ENCODE measurements at places on chromosomes 11 and 22.
A peak's percentile ranks its signal among the peaks of the same experiment; 100 is the strongest.

GRCh38 chr11:91921974-91922373 is 302.6 kb upstream of the FAT3 start:
- DNase-seq, result no peak

DNA sequence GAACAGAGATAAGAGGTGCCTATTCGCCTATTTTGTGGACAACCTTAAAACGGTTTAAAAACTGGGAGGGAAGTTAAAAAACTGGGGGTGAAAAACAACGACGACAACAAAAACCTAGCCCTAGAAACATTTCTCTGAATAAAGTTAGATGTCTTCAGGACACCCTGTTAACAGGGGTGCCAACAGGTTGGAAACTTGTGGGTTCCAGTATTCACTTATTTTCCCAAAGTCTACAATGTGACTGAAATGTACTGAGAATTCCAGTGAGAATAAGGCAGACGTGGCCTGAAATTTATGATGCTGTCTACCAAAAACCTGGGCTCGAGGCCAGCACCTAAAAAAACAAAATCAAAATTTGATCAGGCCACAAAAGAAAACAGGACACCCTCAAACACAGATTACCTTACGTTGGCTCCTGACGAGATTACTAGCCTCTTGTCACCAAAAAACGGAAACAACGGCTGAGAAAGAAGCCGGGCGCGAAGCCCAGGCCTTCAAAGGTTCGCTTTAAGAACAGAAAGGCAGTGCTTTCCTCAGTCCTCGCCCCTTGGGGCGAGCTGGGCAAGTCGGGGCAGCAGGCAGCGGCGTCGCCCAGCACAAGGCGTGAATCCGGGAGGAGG is 906 bp downstream of the CCDC90B start:
- no peak for DNase-seq

DNA sequence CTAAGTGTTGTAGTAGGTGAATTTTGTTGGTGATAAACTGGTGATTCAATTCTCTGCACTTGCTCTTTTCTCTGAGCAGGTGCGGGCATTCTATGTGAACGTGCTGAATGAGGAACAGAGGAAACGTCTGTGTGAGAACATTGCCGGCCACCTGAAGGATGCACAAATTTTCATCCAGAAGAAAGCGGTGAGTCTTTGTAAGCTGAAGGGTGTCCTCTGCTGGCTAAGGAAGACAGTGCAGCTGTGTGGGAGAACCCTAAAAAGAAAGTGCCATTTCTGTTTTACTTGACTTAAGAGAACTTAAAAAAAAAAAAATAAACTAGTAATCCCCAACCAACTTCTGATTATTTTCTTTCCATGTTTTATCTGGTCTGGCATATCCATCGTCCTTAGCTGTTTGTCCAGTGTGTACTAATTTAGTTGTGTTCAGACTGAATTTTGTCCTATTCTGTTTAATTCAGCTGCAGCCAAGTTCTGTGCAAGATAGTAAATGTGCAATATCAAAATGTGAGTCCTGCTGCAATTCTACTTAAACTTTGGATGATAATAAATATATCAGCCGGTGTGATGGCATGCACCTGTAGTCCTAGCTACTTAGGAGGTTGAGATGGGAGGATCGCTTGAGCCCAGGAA is 29.6 kb downstream of the CAT start:
- no peak for DNase-seq

DNA sequence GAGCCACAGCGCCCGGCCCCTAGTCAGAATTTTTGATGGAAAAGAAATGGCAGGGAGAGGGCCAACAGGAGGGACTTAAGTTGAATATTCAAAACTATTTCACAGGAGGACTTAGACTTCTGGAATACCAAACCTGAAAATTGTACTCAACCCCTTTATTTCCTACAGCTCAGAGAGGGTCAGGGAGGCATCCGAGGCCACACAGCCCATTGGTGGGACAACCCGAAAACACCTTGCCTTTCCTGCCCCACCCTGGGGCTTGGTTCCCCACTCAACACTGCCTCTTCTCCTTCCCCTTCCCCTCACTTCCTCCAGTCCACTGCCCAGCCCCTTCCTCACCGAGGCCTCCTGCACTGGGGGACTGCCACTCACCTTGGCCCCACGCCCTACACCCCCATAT is 1.4 kb downstream of the NAALADL1 start:
- no peak for DNase-seq

- DNase-seq, result peak; percentile 22
Measured at GRCh38 chr22:44793106-44793505, 40.7 kb downstream of the ARHGAP8 start.

GRCh38 chr22:40624770-40625169 is 11.7 kb downstream of the MRTFA start:
- no peak for DNase-seq

DNA sequence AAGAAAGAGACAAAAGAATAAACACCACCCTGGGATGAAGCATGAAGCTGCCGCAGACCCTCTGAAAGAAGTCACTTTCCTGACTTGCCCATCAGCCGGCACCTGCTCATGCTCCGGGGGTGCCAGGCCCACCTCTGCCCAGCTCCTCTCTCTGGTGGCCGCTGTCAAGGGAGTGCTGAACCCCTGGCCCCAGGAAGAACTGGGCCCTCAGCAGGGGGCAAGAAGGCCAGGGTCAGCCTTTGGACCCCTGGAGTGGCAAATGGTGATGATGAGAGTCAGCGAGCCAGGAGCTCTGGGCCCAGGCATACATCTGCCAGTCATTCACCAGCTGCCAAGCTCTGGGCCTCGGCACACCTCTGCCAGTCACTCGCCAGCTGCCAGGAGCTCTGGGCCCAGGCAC is 17.4 kb downstream of the TTLL8 start:
- DNase-seq, result no peak

GRCh38 chr11:111603611-111604130 is 1.4 kb downstream of the SIK2 start:
- DNase-seq, result no peak

DNA sequence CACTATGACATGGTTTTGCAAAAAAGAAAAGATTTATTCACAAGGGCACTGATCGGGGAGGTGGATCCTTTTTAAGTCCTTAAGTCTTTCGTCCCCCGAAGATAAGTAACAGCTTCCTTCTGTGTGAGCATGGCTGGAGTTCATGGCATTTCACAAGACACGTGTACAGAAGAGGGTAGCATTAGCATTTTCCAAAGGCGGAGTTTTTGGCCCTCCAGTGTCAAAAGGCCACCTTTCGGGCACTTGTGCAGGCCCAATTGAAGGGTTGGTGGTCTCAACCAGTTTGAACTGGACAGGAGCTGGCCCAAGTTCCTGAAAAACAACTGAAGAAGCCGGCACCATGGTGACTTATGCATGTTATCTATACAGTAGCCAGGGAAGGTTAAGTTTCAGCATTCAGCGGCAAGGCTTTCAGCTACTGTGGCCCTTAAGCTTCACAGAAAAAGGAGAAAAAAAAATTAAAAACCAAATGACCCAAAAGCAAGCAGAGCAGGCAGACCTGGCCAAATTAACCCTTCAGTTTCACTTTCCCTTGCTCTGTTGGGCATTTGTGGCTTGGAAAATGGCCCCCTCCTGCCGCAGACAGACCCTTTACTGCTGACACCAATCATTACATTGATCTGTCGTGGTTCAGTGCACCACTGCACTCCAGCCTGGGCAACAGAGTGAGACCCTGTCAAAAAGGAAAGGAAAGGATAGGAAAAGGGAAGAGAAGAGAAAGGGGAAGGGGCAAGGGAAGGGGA is 18.7 kb downstream of the ZNF74 start:
- DNase-seq, result no peak

DNA sequence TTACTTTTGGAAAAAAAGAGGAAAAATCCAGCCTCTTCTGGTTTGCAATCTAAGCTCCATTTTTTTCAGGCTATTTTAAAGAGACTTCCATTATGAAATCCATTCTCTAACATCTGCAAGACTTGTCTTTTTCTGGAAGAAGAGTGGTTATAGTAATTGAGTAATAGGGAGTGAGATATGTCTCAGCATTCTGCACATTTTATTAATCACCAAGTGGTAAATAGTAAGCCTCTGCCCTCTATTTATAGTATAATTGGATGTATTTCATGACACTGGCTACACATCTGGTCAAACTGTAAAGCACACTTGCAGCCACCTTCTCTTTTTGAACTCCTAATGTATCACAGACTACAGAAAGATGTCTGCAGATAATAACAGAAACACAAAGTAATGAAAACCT is 391.1 kb downstream of the ETS1 start:
- no peak for DNase-seq

- no peak for DNase-seq
Measured at GRCh38 chr11:128707681-128708080, 13.8 kb downstream of the FLI1 start.

GRCh38 chr11:112172362-112172994 is 2.8 kb upstream of the BCO2 start:
- DNase-seq, result no peak

DNA sequence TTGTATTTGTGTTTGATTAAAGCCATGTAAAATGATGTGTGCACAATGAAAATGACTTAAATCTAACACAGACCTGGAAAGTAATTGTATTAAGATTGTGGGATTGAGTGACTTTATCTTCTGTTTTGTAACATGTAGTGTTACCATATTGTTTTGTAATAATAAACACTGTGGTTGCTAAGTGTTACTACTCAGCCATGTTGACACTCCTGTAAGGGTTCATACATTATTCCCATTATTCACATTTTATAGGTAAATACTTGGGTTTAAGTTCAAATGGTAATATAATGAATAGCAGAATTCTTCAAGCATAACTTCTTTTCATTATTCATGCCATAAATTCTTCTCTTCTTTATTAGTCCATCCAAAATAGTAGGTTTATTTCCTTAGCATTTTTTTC is 69.0 kb downstream of the ZC3H12C start:
- no peak for DNase-seq
